Activated T-cell treated with anti-CD3 and anti-CD28 coated beads, Interleukin-2, amount 50 U/mL, for 24 hours (primary cell): ENCODE measurements at places on chromosomes 7 and 10.

DNA sequence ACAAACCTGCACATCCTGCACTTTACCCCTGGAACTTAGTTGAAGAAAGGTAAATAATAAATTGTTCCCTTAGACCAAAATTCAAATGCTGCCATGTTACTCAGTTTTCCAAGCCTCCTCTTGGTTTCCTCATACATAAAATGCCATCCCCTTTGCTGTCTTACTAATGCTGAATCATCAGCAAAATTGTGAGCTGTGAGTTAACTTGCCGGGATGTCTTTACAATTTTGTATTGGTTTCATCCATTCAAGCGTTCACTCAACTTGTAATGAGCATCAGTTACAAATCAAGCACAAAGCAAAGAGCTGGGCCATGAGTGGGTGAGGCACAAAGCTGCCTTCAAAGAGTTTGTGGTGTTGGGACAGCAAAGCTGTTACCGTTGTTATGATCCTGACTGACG, 395.8 kb upstream of the ZMIZ1 start:
- no peak for DNase-seq

- no peak for DNase-seq
These were observed 139.1 kb downstream of the DLG5 start for GRCh38 chr10:77787440-77787839.

GRCh38 chr7:34995757-34996156, 41.5 kb downstream of the DPY19L1 start:
- no peak for DNase-seq

DNA sequence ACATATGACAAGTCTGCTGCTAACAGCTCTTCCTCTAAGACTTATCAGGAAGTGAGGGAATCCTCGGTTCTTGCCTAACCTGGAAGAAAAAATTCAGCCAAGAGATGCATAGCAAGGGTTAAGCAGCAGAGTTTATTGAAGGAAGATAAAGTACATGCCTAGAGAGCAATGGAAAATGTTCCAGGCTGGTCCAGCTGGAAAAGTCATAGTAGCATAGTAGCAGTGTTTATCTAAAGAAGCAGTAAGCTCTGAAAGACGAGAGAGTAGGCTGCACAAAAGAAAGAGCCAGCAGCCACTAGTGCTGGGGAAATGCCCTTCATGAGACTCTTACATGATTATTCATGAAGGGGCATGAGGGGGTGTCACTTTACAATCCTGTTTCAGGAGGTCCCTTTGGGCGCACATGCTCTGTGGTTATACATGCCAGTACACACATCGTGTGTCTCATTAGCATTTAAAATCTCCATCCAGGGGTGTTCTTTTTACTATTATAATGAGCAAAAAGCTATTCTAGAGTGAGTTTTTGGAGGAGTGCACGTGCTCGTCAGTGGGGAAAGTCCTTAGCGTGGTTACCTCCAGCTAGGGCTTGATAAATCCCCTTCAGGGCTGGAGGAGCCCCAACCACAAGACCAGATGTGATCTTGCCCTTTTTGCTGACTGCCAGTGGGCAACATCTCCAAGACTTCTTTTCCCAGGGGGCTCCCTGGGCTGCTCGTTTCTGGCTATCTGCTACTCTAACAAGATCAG, 716.1 kb downstream of the PARD3 start:
- no peak for DNase-seq

DNA sequence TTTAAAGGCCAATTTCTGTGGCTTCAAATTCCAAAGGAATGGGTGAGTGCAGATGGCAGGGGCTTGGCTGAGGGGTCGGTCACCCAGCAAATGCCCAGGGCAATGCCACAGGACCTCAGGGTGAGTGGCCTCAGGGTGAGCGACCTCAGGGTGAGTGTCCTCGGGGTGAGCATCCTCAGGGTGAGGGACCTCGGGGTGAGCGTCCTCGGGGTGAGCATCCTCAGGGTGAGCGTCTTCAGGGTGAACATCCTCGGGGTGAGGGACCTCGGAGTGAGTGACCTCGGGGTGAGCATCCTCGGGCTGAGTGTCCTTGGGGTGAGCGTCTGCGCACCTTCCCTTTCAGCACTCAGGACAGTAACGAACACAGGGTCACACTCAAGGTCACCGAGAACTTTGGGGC, 59.2 kb downstream of the ADARB2 start:
- DNase-seq = no peak

DNA sequence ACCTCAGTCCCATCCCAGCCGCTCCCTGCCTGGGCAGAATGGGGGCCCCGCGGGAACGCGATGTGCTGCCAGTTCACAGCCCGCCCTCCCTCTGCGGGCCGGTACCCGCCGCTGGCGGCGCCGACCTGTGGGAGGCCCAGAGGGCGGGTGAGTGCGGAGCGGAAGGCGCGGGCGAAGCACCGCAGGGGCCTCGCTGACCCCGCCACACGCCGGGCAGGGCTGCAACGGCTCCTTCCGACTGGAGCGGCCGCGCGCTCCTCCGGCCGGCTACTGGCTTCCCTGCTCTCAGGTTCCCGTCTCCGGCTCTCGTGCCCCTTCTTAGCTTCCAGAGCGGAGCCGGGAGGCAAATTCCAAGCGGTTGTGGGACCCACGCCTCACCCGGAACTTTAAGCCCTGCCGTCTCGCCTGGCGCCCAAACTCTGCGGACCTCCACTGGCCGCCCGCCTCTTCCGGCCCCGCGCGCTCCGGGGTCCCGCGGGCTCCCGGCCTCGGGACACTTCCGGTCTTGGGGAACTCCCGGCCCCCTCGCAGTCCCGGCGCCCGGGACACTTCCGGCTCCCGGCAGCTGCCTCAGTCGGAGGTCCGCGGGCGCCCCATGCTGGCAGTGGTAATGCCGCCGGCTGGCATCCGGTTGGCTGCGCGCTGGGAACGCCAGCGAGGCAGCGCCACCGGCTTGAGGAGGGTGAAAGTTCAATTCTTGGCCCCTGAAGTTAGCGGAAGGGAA, at the start of gene CYREN:
CYREN (minus strand) TSS at position 434 of the 724 bp plus-strand sequence. CDS start 1,785 bp downstream, outside the sequence.
- DNase-seq = peak; percentile 95

DNA sequence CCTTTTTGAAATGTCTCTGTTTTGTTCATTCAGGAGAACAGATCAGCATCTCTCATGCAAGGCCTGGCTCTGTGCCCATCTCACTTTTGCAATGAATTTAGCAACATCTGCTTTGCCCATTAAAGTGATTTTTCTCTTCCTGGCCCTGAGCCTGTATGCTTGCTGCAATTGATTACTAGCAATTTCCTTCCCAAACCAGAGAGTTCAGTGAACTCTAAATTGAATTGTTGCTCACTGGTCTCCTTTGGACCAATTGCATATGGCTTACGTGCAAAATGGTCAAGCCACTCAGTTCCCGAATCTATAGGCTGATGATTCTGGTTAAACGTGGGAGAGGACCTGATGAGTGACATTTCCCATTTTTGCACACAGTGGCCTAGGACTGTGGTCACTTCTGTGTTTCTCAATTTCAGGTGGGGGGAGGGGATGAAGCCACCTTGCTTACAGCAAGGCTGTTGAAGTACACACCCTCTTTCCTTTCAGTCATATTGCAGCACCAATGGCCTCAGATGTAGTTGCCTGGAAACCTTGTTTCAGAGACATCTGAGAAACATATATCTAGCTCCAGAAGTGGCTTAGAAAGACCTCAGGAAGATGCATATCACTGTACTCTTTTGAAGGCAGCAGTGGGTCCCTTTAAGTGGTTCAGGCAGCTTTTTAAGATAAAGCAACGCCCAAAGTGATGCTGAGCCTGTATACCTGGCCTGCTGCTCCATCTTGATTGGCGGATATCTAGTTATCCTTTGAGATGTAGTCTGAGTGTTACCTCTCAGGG, 201.4 kb downstream of the PTEN start:
- DNase-seq = no peak

DNA sequence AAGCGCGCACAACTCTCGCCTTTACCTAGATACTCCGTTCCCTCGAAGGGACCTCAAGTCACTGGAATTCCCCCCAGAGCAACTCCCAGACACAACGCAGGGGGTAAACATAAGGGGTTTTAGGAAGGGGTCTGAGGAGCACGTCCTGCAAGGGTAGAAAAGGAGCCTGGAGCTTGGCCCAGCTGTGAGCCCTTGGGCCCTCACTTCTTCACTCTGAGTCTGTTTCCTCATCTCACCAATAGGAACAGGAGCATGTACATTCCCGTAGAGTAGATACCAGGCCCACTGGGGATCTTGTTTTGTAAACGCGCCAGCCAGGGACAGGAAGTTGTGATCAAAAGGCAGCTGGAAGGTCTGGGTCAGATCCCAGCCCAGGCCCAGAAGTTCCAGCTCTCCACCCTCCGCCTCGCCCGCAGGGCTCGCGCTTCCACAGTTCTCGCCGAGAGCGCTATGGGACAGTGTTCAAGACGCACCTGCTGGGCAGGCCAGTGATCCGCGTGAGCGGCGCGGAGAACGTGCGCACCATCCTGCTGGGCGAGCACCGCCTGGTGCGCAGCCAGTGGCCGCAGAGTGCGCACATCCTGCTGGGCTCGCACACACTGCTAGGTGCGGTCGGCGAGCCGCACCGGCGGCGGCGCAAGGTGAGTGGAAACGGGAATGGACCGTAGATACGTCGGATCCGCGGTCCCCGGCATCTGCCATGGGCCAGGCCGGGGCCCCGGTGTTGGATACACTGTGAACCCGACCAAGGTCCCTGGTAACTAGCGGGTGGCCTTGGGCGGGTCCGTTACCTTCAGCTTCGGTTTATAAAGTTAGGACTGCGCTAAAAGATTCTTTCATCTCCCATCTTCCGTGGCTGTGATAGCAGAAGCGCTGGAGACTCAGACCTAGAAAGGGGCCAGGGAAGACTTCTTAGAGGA, 1.3 kb downstream of the CYP26C1 start:
- DNase-seq = peak; percentile 43

DNA sequence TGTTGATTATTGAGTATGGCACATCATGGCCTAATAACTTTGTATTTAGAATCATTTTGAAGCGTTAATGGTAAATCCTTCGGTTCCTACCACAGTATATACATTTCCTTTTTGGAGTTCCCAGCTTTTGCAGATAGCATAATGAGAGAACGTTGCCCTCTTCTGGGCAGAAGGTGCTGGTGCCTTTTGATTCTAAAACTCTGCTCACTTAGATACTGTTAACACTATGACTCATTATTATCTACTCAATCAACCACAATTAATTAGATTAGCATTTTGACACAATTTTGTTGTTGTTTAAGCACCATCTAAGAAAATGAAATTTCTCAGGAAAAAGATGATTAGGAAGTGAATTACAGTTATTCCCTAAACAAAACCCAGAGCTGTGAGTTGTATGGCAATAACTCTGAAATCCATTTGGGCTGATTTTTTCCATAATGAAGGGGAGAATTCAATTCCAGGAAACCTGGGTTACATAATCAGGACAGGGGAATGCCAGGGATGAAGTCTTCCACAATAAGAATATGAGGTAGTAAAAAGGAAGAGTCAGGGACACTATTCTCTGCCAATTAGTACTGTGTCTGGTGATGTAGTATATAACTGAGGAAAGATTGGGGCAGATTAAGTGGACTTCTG, 11.5 kb upstream of the DLD start:
- DNase-seq = no peak

GRCh38 chr10:102242118-102242485, 790 bp upstream of the PITX3 start:
- DNase-seq = no peak

- no peak for DNase-seq
These were observed 32.6 kb upstream of the NME8 start for GRCh38 chr7:37815671-37816371.

GRCh38 chr10:78366663-78367411, 333.2 kb downstream of the RPS24 start:
- no peak for DNase-seq

DNA sequence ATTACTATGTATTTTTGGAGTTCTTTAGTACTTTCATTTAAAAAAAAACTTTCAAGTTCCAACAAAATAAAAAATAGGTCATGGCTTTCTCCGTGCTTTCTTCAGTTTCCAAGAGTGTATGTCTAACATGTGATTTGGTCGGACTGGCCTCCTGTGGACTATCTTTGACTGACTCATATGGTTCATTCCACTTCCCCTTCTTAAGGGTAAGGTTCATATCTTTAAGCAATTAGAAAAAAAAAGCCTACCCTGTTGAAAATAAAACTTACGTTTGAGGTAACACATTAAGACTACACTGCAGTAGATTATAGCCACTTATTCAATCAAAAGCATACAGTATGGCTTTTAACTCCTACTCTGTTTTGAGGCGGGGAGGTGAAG, 112.8 kb upstream of the AHR start:
- no peak for DNase-seq

- no peak for DNase-seq
These were observed 197.3 kb downstream of the PRPF18 start for GRCh38 chr10:13784067-13784466.

DNA sequence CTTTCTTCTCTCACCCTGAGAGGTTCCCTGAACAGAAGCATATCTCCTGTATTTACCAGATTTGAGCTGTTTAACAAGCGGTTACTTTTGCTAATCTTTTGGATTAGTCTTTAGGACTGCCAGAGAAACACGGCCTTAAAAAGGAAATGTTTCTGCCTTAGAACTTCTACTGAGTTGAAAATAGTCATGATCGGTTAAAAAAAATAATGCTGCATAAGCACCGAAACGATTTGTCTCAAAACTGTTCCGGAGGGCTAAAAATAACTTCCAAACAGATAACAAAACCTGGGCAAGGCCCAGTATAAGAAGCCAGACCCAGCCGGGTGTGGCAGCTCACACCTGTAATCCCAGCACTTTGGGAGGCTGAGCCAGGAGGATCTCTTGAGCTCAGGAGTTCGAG, 43.3 kb upstream of the CYTH3 start:
- DNase-seq = no peak

DNA sequence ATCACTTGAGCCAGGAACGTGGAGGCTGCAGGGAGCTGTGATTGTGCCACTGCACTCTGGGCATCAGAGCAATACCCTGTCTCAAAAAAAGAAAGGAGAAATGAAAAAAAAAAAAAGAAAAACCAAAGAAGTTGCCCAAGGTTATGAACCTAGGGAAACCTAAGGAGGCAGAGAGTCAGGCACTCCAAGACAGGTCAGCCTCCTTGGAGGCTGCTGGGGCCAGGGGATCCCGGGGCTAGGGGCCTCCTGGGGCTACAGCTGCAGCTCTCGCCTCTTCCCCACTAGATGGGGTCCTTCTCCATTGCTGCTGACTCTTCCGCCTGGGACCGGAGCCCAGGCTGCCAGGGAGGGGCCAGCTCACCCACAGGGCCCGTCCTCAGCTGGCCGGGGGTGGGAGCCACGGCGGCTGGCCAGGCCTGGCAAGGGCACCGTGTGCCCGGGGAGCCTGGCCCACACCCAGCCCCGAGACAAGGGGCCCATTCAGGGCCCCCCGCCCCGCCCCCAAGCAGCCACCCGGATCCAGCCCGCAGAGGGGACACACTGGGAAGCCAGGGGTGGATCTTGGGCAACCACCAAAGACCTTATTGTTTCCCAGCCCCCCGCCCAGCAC, 1.7 kb upstream of the SPACDR start:
- DNase-seq = no peak

GRCh38 chr7:97418312-97418711, 300.8 kb downstream of the SDHAF3 start:
- no peak for DNase-seq

DNA sequence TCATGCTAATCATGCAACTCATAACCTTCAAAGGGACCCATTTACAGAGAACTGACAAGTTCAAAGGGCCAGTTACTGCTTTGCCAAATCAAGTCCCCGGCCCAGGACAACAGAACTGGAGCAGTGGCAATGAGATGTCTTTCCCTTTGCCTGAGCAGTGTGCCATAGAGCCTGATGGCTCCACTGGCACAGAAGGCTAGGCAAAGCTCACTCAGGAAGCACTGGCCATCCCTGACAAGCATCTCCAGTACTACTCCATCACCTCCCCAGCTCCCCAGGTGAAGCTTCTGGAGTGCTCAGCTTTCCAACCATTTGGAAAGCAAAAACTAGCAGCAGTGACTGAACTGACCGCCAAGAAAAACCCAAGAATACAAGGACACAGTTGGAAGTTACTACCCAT, 108.3 kb downstream of the SGMS1 start:
- no peak for DNase-seq
